ENCODE measurements at places on chromosomes 11 and 22.
A peak's percentile ranks its signal among the peaks of the same experiment; 100 is the strongest.

DNA sequence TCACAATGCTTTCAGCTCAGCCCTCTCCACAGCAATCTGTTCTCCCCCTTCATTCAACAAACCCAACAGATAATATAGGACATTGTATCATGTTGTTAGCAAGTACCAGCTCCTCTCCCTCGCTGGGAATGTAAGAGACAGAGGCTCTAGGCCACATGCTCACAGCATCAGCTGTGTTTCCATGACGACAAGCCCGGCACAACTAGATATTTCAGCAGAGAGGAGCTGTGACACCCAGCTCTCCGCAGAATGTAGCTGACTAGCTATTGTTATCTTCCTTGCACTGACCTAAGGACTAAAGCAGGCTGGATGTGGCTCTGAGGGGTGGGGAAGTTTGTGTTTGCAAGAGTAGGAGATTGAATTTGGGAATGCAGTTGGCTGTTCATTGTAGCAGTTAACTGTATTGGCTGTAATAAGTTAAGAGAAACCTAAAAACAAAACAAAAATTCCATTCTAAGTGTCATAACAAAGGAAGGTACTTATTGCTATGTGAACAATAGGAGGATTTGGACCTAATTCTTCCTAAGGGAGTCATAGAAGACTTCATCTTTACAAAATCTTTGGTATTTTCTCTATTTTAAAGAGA, 28.0 kb upstream of the RRAS2 start:
- DNase-seq: no peak

GRCh38 chr22:32648486-32648885, 153.0 kb upstream of the TIMP3 start:
- DNase-seq: no peak

DNA sequence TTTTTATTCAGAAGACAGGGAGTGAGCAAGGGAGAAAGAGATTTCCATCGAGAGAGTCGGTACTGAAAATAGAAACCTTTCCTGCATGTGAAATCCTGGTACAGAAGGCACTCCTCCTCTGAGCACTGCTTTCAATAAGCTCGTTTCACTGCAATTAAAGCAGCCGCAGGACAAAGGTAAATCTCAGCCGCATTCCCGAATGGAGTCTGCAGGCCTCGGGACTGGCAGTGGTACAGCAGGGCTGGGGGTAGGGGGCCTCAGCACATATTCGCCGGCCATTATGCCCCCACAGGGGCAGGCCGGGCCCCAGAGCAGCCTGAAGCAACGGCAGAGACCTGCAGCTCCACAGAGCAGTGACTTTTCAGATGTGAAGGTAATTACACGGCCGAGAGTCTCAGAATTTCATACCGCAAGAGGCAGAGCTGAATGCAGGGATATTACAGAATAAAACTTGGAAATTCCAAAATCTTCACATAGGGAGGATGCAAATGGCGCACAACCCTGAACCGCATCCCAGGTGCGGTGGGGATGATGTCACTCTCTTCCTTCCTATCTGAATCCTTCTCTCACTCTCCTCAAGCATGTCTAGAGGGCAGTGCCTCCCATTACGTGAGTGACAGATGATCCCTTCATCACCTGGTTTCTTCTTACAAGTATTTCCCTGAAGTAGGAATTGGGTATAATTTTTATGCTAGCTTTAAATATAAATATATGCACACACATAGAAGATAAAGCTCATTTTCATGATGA, 622.1 kb downstream of the OPCML start:
- DNase-seq: no peak

GRCh38 chr22:11066458-11067285, 4461.3 kb upstream of the OR11H1 start:
- no peak for DNase-seq

DNA sequence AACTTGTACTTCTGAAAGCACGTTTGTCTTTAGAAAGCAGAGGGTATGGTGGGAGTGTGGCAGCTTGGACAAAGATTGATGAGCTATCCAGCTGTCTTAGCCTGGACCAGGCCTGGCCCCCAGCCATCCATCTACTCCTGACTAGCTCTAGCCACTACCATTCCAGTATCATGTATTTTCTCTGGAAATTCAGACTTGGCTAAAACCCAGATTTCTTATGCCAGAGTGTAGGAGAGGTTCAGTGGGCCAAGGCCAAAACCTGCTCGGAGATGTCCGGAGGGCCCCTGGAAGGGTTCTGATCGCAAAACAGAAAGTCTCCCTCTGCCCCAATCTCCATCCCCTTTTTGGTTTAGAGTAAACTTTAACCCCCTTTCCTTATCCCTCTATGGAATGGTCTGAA, 24.8 kb upstream of the MTCH2 start:
- DNase-seq: no peak

DNA sequence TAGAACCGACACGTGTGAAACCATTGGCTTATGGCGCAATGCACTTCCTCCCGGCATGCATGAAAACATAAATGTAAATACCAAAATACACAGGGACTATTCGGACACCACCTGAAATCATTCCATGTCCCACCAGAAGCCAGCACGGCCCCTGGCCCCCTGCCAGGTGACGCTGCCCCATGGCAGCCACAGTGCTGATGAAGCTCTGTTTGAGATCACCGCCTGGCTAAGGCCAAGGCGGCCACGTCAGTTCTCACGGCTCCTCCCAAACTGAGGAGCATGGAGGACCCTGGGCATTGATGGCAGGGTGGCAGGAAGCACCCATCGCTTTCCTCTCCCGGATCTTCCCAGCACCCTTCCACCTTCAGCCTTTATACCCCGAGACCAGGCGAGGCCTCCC, 89.5 kb downstream of the CDKN1C start:
- no peak for DNase-seq

DNA sequence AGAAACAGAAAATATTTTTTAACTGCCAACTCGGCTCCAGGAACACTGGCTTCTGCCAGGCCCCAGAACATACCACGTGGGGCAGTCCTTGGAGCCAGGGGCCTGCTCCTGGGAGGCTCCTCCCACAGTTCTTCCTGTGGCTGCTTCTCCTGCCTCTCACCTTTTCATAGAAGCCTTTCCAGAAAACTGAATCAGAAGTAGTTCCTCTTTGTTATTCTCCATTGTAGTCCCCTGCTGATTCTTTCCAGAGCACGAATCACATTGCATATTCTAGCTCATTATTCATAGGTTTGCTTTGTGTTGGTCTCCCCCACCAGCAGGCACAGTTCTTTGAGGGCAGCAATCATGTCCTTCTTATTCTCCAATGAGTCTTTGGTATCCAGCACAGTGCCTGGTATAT, 106.0 kb downstream of the EFCAB6 start:
- no peak for DNase-seq

DNA sequence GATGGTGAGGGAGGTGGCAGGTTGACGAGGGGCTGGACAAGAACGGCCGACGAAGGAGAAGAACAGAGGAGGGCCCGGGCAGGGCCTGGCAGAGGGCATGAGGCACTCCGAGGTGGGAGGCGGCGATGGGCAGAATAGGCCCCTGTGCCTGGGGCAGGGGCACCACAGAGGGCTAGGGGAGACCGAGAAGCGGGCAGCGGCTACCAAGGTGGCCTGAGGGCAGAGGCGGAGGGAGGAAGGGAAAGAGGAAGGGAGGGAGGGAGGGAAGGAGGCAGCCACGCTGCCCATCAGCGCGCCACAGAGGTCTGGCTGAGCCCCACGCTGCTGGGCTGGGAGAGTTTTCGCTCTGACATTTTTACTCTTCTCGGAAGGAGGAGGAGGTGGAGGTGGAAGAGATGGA, 11.3 kb downstream of the LSP1 start:
- no peak for DNase-seq

- no peak for DNase-seq
Observed at GRCh38 chr11:47828284-47828683, 19.9 kb downstream of the NUP160 start.

DNA sequence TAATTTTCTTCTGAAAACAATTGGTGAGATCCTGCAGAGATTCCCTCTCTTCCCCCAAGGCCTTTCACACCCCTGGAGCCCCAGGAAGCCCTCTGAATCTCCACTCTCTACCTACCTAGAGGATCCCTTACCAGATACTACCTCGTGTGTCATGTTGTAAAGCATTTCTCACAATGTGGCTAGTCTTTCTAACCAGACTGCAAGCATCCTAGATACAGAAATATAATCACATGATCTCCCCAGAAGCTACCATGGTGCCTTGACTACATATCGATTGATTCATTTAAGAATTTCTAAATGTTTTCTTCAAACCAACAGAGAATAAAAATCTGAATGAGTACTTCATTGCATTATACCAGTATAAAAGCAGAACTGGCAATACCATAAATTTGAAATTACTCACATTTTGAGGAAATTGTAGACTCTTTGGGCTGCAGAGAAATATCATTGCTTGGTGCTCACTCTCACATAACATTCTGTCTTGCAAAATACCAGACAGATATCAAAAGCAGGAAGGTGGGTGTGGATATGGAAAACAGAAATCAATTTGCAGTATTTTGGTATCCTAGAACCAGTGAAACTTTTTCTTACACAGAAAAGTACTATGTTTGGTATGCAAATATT, 113.5 kb downstream of the MAML2 start:
- no peak for DNase-seq

- DNase-seq: no peak
Observed at GRCh38 chr22:36764060-36764459, 11.9 kb downstream of the IFT27 start.

GRCh38 chr11:105111145-105111944, 28.2 kb downstream of the CARD18 start:
- DNase-seq: no peak

GRCh38 chr22:42288791-42289190, 18.3 kb upstream of the TCF20 start:
- no peak for DNase-seq

- DNase-seq: no peak
Observed at GRCh38 chr11:121652971-121653370, 200.2 kb upstream of the SORL1-AS1 start.

DNA sequence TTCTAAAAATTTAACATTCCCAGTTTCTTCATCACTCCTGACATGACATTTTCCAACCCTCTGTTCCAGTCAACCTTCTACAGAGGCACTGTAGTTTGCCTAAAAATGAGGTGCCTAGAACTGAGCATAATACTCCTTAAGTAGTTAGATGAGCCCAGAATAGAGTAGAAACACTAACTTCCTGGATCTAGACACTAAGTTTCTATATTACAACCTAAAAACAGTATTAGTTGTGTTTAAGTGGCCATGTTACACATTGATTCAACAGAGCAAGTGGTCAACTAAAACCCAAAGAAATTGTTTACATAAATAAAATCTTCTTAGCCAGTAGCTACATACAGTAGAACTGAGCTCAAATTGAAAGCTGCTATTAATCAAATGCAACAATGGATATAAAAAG, 1.3 kb downstream of the HPS5 start:
- DNase-seq: no peak

DNA sequence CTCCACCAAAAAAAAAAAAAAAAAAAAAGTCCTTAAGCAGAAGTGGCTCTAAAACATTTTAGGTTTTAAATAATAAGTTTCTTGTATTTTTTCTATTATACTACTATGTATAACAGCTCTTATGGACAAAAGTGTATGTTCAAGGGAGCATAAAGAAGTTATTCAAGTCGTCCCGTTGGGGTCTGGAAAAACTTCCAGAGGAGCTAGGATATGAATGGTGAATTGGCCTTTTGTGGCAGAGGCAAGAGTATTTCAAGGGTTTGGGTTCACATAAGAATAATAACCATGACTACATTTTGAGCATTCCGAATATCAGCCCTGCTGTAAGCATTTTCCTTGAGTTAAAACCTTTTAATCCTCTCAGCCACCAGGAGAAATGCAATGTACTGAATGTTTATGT, 50.6 kb upstream of the ARHGAP42 start:
- DNase-seq: no peak

DNA sequence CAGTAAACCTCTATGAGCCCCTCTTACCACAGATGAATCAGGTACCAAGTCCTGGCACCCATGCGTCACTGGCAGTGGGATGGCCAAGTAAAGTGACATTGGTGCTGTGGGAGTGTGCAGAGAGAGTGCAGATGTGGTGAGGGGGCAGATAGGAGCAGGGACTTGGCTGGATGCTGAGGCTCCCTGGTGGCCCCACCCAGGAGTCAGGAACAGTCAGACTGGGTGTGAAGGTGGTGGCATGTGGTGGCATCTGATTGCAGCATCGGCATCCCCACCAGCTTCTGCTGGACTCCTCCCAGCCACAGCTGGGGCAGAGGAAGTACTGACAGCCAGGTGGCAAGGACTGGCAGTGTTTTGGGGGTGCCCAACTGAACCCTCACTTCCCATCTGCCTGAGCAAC, 11.4 kb downstream of the DGAT2 start:
- DNase-seq: no peak

DNA sequence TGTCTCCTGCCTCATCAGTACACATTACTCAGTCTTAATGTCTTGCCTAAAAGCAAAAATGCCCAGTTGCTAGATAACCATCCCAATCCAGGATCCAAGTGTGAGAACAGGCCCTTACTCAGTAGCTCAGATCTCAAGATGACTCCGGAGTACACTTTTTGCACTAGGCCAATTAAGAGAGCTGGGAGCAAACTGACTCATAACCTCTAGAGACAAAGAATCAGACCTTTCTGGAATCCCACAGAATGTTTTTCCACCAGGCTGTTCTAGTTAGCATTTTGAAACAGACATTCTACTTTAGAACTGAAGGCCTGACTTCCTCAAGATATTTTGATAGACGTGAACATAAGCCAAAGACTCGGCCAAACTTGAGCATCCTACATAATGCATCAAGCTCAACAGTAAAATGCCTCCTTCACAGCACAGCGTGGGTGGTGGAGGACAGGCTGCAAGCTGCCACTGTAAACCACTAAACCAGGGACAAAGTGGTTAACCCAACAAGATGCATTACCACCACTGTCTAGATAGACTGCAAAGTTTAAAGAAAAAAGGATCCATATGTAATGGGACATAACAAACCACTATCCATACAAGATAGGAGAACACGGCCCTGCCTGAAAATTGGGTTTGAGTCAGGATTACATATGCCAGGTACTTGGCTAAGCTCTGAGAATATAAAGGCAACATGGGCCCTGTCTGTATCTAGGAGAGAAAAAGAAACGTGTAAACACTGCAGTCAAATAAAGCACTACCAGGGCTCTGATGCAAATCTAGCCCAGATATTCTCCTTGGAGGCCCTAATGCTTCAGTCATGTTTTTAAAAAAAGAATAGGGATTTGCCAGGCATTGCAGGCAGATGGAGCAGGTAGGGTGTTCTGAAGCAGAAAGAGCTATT, 48.3 kb downstream of the MYH9 start:
- no peak for DNase-seq

GRCh38 chr11:47348859-47349258, 3.6 kb downstream of the MYBPC3 start:
- peak; percentile 44 for DNase-seq

DNA sequence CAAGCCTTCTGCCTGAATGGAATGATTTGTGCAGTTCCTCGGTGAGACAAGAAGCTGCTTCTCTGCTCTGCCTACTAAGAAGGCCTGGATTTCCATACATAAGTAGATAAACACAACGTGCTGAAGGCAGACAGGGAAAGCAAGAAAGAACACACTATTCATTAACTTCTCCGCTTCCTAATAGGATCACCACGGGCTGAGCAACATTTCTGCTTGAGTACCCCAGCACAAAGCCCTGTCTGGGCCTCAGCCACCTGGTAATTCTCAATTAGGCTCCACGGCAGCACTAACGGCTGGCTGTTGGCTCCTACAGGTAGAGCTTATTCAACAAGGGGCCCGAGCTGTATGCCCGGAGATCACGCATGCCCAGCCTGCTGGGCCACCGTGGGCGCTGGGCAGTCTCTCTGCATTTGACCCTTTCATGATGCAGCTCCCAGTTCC, 1156.6 kb downstream of the TBC1D22A start:
- no peak for DNase-seq

All from K562 (cell line).